ENCODE measurements at places on chromosomes 2 and 18.

GRCh38 chr2:43524177-43524965 lies 71.5 kb downstream of the THADA start:
- peak; percentile 4 for DNase-seq

DNA sequence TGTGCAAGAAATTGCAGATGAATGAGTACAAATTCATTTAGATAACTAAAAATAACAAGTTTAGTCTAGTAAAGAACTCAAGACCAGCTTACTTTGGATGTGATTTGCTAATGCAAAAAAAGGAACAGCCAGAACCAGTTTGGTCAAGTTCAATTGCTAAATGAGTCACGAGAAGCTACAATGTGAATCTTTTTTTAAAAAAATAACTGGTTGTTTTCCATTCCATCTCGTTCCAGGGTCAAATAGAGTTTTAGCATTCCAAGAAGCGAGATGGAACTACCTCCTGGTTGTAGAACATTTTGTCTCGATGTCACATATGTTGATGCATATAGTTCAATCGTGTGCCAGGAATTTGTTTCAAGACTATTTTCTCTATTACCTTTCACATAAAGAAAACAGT lies 65.0 kb upstream of the IKZF2 start:
- peak; percentile 23 for DNase-seq

DNA sequence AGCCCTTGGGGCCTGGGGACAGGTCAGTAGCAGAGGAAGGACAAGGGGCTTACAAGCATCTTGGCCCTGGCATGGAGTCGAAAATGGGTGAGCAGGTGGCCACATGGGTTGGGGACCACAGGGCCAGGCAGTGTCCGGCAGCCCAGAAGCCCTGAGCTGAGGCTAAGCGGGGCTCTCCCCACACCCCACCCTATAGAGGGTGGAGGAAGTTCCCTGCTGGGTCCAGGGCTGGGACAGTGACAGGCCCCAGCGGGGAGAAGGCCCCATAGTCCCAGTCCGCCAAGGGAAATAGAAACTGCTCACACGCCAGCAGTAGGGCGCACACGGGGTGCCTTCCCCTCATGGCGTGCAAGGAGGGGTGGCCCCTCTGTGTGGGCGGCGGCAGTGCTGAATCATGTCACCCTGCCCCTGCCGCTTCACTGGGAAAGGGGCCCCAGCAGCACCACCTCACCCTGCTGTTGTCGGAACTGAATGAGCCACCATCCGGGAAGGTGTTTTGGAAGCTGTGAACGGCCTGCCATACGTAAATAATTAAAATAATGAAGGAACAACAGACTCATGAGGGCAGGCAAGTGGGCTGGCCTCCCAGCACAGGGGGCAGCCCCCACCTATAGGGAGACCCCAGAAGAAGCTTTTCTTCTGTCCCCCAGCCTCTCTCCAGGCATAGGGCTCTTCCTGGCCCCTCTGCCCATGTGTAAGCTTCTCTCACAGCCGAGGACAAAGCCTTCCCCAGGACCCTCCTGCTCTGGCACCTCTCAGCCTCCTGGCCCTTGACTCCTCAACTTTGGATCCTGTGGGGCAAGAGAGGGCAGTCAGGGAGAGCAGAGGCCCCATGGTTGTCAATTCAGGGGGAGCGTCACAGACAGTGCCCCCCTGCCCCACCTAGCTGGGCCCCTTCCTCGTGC lies 12.7 kb upstream of the DUSP2 start:
- no peak for DNase-seq

DNA sequence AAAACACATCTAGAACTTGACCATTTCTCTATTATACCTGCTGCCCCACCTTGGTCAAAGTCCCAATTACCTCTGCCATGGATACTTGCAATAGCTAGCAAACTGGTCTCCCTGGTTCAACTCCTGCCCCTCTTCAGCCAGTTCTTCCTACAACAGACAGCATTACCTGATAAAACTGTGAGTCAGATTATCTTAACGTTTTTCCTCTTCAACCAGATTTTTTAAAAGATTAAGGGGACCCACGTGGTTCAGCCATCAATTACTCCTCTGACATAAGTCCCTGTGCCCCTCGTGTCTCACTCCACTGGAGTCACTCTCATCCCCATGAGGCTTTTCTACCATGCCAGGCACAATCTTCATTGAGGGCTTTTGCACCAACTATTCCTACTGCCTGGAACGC lies 5.3 kb upstream of the ARHGAP15 start:
- no peak for DNase-seq

DNA sequence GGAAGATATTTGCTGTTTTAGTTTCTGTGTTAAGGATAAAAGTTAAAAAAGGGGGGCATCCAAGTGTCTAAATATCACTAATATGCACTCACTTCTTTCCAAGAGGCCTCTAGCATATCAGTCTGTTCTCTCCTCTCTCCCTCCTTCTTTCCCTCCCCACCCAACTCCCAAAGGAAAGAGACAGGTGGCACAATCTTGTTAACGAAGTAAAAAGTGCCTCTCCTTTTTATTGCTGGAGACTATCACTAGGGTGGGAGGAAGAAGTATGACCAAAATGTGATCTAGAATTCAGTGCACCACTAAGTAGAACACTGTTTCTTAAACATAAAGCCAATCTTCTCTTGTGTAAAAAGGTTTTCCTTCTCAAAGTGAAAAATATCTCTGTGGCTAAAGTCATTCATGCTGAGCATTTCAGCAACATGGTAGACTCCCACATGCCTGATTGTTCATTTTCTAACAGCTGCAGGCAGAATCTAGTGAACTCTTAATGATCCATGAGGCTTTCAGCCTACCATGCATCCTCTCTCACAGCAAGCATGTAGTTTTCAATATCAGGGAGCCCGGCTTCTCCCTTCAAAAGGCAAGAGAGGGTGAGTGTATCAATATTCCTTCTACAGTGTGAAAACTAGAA lies 39.5 kb downstream of the RNU4ATAC start:
- no peak for DNase-seq

GRCh38 chr2:71004857-71005256 lies 10.2 kb upstream of the TEX261 start:
- DNase-seq: no peak

DNA sequence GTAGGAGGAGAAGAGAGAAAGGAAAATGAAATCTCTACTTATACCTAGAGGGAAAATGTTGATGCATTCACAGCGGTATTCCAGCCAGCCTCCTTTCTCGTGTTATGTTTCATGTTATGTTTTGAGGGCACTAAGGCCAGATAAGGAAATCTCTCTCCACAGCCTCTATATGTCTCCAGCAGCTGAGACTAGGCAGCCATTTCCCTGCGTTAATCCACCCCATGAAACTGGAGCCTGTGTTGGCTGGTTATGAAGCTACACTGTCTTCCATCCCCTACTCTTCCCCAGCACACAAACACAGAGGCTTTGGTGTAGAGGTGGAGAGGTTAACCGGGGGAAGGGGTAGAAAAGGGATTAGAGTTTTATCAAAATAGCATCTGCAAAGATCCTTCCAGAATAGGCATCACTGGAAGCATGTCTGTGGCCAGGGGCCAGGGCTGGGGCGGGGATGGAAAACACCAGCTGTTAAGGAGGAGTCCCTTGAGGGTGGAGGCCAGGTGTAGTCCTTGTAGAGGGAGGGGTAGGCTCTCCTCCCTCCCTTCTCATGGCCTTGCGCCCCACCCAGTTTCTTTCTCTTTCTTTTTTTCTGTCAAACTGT lies 100.9 kb upstream of the TNP1 start:
- no peak for DNase-seq

- DNase-seq: no peak
Observed at GRCh38 chr2:241999184-241999583, 129.7 kb downstream of the RTP5 start.

DNA sequence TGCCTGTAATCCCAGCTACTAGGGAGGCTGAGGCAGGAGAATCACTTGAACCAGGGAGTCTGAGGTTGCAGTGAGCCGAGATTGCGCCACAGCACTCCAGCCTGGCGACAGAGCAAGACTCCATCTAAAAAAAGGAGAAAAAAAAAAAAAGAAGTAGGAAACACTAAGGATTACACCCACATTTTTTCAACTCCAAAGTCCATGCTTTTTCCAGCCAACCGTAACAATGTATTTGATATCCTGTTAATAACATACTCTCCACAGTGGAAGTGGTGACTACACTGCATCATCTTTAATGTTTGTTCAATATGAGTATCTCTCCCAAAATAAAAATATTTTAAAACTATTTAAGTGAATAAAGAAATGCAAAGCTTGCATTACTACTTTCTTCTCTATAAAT lies 481.6 kb upstream of the ACVR2A start:
- no peak for DNase-seq

DNA sequence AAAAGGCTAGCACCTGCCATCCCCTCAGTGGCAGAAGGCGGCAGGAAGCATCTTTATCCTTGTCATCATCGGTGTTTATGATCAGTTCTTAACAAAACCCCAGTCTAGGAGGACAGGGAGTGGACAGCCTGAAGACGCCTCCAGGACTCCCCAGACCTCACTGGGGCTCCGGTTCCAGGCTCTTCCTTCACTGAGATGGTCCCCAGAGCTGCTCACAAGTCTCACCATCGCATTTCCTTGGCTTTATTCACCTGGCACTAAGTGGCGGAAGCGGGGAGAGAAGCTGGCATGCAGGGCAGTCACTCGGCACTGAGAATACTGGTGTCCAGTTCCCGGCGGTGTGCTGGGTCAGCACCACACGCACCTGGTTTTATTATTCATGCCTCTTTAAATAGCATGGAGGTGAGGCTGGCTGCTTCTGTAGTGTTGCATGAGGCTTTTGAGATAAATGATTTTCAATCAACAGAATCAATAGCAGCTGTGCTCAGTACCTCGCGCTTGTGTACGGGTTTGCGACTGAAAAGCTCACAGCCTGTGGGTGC lies 68.7 kb downstream of the CABLES1 start:
- no peak for DNase-seq

GRCh38 chr18:74414953-74415515 lies 42.1 kb downstream of the DIPK1C start:
- DNase-seq: no peak

- DNase-seq: no peak
Observed at GRCh38 chr2:181613241-181613640, 43.7 kb downstream of the CERKL start.

DNA sequence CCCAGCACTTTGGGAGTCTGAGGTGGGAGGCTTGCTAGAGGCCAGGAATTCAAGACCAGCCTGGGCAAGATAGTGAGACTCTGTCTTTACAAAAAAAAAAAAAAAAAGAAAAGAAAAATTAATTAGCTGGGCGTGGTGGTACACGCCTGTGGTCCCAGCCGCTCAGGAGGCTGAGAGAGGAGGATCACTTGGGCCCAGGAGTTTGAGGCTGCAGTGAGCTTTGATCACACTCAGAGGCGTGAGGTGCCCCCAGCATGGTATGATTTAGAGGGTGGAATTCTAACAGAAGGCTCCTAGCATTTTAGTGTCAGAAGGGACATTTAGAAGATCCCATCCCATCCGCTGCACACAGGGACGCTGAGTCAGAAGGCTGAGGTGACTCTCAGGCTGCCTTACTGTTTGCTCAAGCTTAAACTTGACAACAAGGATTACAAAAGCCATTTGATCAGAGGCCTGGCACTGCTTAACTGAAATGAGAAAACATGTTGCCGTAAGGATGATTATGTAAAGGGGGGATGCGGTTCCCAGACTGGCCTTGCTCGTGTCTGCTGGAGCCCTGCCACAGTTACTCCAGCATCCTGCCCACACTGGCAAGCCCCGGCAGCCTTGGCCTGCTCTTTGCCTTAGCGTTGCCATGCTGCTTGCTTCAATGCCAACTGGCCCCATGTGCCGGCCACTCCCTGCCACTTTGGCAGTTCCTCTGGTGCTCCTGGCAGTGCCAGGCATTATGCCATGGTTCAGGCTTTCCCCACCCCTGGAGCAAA lies 45.6 kb upstream of the SLC1A4 start:
- peak; percentile 93 for DNase-seq

GRCh38 chr2:108910541-108911396 lies 78.3 kb downstream of the EDAR start:
- DNase-seq: no peak

- DNase-seq: peak; percentile 47
Observed at GRCh38 chr2:120516679-120517314, 170.9 kb downstream of the INHBB start.

GRCh38 chr2:215498431-215498830 lies 62.6 kb upstream of the FN1 start:
- DNase-seq: no peak

- DNase-seq: no peak
Observed at GRCh38 chr2:144522176-144522896, 2.4 kb upstream of the ZEB2 start.

- no peak for DNase-seq
Observed at GRCh38 chr18:24992491-24992890, 359.5 kb downstream of the ZNF521 start.

- DNase-seq: no peak
Observed at GRCh38 chr2:239939736-239940483, 85.2 kb downstream of the NDUFA10 start.

- no peak for DNase-seq
Observed at GRCh38 chr18:46480226-46480625, 176.8 kb downstream of the LOXHD1 start.

GRCh38 chr2:20633794-20634506 lies 16.9 kb downstream of the HS1BP3 start:
- no peak for DNase-seq

All from AG10803 (cell line).